NCI-H524 treated with DMSO at 0.1 percent for 48 hours (cell line): ENCODE measurements at places on chromosomes 2 and 18.

DNA sequence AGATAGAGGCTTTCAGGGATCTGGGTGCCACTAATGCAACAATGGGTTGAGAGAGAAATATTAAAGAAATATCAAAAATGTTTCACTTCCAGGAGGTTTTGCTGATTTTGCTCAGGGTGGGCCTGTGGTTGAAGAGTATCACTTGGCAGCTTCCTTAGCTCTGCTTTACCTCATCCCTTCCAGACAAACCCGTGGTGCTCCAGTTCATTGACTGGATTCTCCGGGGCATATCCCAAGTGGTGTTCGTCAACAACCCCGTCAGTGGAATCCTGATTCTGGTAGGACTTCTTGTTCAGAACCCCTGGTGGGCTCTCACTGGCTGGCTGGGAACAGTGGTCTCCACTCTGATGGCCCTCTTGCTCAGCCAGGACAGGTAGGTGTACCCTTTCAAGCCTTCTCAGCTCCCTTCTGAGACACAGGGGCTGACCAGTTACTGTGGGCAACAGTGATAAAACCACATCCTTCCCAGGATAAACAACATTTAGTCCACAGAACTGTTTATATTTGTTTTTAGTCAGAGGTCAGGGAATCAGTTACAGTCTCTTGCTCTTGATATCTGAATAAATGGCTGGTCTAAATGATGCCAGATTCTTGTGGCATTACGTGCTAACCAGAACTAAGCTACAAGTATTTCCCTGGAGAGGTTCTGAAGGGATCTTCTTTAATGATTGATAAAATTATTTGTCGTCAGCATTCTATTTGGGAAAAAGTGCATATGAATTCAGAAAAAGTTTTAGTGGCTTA lies 7.0 kb downstream of the SLC14A1 start:
- DNase-seq: no peak

DNA sequence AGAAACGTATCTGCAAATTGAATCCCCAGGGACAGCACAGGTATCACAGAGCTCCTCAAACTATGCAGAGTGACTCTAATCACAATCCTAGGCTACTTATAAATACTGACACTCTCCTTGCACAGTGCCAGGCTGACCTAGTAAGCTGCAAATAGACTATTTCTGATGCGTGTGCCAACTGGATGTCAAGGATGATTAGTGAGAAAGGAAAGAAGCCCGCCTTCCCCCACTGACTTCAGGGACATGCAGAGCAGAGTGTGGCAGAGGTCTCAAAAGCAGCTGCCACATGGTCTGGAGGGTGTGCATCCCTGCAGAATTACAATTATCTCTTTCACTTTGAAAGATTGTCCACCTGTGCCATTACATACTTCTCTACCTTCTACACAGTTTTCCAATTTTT lies 235.6 kb downstream of the CPS1 start:
- no peak for DNase-seq

GRCh38 chr2:170723446-170723958 lies 8.4 kb downstream of the SP5 start:
- DNase-seq: no peak

DNA sequence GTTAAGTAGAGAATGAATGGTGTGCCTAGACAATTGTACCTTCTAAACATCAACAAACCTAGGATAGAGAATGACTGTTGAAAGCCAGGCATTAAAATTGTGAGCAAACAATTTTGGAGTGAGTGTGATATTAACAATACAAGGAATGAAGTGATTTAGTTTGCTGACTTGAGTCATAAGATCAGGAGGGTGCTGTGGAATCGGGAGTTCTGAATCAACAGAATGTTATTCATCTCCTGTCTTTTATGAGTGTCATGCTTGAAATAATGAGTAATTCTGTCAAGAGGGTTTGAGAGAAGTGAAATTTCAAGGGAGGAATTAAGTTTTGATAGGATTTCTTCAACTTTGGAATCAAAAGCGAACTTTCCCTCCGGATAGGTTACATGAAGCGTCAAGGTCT lies 214.4 kb upstream of the DSEL start:
- no peak for DNase-seq

DNA sequence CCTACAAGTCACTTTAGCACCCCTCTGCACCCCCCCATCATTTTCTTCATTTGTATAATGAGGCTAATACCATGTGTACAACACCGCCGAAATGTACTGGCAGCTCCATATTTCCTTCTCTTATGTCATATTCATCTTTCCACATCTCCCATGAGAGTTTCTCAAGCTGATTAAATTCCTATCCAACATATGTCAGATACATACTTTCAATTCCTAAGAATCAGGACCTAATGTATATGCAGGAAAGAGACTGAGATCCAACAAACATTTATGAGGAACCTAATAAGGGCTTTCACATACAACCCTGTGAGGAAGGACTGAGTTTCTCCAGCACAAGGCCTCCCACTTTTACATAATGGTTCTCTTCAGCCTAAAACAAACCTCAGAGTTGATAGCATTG lies 41.9 kb downstream of the PRKD3 start:
- no peak for DNase-seq

DNA sequence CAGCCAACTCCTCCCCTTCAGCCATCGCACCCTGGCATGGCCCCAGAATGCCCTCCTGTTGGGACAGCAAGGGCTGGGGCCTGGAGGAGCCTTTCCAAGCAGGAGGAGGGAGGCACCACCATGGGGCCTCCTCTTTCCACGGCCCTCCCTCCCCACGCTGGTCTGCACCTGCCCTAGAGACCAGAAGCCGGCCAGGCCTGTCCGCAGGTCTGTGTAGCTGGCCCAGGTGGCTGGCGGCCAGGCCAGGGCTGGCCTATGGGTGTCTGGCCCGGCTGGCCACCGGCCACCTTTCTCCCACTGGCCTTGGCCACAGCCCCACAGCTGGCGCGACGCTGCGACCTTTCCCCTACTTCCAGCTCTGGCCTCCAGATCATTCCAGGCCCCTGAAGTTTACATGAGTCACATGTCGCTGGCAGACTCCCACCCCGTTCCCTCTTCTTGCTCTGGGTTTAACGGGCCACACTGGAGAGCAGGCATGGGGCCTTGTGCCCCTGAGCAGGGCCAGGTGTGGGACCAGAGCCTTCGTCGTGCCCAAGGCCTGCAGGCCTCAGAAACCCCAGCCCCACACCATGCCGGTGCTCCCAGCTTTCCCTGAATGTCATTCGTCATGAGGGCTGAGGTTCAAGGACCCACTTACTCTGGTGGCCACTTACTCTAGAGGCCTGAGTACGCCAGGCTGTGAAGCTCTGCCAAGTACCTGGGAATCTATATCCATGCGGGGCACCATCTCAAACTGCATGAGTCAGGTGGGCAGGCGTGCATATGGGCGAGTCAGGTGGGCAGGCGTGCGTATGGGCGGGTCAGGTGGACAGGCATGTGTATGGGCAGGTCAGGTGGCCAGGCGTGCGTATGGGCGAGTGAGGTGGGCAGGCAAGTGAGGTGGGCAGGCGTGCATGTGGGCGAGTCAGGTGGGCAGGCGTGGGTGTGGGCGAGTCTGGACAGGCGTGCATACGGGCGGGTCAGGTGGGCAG lies 33.3 kb upstream of the KLF11 start:
- no peak for DNase-seq

DNA sequence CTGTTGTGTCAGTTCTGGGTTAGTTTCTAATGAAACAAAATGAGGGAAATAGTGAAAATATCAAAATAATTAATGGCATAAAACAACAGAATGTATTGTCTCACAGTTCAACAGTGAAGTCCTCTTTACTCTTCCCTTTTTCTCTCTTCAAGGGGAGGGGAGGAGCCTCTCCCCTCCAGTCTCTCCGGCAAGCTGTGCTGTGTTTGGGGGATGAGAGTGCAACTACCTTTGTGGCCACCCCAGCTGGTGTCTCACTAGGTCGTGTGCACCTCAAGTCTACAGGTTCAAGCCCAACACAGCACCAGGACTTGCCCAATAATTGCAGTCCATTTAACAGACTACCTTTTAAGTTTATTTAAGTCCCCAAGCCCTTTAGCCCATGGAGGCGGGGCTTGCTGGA lies 271.7 kb upstream of the DOK6 start:
- no peak for DNase-seq

DNA sequence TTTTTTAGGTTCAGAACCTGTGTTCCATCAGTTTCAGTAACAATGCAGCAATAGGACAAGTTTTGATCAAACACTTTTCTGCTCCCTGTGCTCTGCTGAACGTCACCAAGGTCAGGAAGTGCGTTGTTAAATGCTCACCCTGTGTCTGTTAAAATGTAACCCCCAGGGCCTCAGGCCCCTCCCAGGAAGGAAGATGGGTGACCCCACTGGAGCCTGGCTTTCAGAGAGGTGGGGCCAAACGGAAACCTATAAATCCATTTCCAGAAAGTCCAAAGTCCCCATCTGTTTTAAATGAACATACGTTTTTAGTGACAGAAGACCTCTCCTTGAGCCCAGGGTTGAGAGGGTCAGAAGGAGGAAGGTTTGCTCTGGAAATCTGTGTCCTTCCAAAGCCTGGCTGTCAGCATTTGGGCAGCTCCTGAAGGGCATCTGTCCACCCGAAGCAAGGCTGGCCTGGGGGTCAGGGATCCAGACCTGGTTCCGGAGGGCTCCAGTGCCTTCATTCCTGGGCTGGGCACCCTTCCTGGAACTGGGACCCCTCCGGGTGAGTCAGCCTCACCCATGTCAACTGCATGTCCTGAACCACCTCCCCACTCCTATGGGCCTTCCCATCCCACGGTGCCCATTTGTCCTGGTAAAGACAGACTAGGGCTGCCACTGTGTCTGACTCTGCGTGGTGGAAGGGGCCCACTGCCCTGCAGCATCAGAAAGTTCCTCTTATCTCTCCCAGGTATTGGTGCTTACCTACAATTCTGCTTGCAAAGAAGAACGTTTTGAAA lies 117.4 kb upstream of the COPS8 start:
- DNase-seq: no peak

DNA sequence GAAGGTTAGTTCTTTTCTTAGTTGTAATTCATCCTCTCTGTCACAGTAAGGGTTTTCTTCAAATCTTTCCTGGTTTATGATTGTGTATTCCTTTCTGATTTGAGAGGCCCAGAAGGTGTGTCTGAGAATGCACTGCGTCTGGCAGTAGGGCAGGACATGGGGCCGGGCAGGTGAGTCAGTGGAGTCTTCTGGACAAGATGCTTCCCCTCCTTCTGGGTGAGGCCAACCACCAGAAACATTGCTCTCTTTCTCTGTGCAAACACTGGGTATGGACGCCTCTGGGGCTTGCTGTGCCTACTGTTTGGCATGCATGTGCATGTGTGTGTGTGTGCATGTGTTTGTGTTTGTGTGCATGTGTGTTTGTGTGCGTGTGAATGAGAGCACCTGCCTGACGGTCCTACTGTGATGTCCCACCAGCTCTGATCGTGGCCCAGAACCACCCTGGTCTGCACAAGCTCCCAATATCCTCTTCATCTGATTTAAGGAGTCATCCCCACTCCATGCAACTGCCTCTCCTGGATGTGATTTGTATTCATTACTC lies 93.2 kb upstream of the DLX2 start:
- no peak for DNase-seq

DNA sequence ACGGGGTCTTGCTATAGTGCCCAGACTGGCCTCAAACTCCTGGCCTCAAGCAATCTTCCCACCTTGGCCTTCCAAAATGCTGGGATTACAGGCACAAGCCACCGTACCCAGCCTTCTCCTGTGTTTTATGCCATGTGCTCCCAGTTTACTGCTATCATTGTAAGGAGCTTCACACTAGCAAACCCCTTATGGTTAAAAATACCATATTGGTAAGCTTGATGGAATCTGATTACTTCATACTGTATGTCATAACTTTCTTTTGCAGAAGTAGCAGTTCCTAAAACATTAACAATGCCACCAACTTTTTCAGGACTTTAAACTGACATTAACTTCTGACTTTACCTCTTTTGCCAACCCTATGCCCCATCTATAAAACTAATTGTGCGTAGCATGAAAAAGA lies 36.2 kb downstream of the HAT1 start:
- no peak for DNase-seq

GRCh38 chr2:144583381-144583729 lies 63.4 kb upstream of the ZEB2 start:
- DNase-seq: no peak

GRCh38 chr2:111664275-111664850 lies 219.6 kb downstream of the ANAPC1 start:
- no peak for DNase-seq

DNA sequence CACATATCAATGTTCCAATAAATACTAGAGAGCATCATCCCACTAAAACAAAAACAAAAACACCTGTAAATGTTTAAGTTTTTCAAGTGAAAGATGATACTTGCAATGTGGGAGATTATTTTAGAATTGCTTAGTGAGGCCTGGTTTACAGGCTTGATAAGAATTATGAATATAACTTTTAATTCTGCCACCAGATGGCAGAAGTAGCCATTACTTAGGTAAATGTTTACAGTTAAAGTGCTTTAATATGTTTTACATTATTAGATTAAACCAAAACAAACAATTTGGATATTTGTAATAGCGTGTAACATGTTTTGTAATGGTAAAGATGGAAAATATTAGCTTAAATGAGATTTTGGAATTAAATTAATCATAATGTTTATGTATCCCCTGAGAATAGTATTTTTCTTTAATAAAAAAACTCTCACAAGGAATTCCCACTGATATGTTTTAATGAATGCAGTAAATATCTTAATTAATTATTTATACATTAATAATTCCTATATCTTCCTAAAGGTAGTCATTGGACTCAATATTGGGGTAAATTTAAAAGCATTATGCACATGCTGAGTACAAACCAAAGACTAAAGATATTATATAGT lies 522.0 kb downstream of the SPAG16 start:
- no peak for DNase-seq

GRCh38 chr2:177395351-177396065 lies 2.9 kb downstream of the AGPS start:
- DNase-seq: no peak

- no peak for DNase-seq
These were observed 61.4 kb upstream of the LYPD1 start for GRCh38 chr2:132731441-132731840.

DNA sequence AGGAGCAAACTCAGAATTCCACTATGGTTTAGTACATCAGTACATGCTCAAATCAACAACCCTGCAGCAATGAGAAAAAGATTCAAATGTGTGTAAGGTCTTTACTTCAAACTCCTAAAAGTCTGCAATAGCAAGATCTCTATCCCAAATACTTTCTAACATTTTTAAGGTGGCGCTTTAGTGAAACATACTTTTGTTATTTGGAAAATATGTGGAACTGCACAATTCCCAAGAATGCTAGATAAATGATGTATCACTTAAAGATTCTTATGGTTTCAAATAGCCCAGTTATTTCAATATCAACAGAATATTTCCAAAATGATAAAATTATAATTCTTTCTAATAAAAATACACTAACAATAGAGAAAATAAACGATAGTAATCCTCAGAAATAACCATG lies 227.6 kb upstream of the SMAD7 start:
- no peak for DNase-seq

- no peak for DNase-seq
These were observed 292.9 kb upstream of the TMEFF2 start for GRCh38 chr2:192487636-192488035.

- DNase-seq: no peak
These were observed 112.2 kb upstream of the NT5C1B start for GRCh38 chr2:18701546-18701945.
